ENCODE measurements at places on chromosomes 3 and 15.

- no peak for DNase-seq
These were observed 17.3 kb downstream of the IGSF10 start for GRCh38 chr3:151443583-151443982.

GRCh38 chr3:132164469-132165092 is 129.8 kb upstream of the CPNE4 start:
- DNase-seq = no peak

GRCh38 chr3:126986001-126986400 is 3.1 kb downstream of the PLXNA1 start:
- DNase-seq = no peak

GRCh38 chr15:59616379-59616778 is 4.8 kb downstream of the GCNT3 start:
- DNase-seq = no peak

DNA sequence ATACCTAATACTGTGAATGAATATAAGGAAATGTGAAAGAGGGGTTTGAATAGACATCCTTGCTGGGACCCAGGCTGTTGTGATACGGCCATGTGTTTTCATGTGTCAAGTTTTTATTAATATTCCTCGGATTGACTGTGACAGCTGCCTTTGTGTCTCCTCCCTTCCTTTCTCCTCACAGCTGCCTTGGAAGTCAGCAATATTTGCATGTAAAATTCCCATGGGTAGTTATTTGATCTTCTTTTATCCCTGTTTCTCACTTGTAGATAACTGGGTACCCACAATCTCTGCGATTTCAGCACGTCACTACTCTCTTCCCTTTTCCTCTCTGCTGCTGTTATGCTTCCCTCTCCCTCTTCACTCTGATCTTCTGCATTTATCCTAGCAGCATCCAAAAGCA is 9.4 kb downstream of the GPR156 start:
- no peak for DNase-seq

DNA sequence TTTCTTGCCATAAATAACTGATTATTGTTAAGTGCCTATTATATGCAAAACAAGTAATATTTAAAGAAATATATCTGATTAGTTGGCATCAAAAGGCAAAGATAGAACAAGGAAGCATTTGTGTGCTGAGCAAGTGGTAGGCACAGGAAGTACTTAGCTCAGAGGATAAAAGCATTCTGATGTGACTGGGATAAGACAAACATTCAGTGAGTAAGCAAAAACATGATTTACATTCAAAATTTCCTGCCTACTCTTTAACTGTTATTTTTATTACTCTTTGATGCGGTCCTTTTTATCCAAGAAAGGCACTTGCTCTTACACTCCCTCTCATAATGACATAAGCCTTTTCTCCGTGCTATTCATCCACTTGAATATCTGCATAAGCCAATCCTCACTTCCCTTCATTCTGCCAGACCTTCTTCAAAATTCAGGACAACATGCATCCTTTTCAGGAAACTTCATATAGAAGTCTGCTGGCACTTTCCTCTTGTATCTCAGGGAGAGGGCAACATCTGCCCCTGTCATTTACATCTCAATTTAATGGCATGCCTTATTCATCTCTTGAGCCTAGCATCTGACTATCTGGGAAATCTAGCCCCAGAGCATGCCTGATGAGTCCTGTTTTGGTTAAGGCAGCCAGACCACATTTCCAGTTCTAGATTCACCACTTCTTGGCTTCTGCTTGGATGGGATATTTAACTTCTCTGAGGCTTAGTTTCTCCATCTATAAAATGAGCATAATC is 478.2 kb upstream of the ROBO2 start:
- DNase-seq = no peak

DNA sequence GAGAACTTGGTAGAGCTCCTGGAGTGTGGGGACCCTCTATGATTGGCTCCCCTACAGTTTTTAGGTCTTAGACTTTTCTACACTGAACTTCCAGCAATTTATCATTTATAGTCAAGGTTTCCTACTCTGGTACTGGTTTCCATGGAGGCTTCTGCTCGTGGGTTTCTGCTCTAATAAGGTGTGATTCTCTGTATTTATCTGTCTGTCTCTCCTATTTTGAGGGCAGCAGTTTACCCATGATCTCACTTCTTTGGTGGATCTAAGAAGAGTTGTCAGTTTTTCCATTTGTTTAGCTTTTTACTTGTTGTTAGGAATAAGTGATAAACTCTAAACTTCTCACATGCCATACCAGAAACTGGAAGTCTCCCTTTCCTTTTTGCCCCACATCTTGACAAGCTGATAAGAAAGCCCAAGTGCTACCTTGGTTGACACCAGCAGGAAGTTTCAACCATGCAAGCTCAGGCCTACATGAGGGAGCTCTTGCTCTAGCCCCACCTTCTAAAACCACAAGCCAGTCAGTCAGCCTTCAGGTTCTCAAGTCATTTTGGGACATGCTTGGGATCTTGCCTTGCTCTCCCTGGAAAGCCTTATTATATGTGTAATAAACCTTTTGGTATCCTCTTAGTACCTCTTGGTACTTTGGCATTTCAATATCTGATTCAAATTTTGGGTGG is 10.0 kb downstream of the TIMMDC1 start:
- DNase-seq = no peak

- DNase-seq = no peak
These were observed 21.7 kb upstream of the ARID3B start for GRCh38 chr15:74519311-74519710.

GRCh38 chr3:137264071-137264820 is 306.5 kb downstream of the IL20RB start:
- no peak for DNase-seq

DNA sequence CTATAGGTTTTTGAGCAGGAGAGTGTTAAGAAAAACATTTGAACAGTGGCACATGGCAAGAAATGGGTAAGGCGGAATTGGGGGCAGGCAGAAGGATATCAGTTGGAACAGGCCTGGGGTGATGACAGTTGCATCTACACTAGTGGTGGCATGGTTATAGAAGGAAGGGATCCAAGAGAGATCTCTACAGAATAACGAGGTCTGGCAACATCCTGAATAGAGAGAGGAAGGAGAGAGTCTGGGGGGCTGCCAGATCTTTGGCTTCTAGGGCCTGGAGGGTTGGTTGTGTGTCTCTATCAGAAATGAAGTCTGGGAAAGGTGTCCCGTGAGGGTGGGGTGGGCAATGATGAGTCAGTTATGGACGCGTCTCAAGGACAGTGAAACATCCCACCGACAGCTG is 26.3 kb downstream of the FSTL1 start:
- no peak for DNase-seq

DNA sequence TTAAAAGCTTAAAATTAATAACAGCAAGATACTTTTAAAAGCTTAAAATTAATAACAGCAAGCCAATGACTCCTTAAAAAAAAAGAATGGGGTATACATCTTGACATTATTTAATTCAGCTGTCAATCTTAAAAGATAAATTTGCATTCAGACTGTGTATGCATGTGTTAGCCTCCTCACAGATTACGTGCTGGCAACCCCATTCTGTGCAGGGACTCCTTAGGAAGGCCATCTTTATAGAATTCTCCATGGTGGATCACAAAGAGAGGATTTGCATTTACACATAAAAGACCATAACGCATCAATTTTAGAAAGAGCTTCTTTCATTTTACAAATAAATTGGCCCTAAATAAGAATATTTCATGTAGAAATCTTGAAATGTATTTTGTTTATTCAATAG is 87.2 kb downstream of the B3GALNT1 start:
- no peak for DNase-seq

- DNase-seq = no peak
These were observed 15.0 kb downstream of the TAGLN3 start for GRCh38 chr3:112013784-112014143.

DNA sequence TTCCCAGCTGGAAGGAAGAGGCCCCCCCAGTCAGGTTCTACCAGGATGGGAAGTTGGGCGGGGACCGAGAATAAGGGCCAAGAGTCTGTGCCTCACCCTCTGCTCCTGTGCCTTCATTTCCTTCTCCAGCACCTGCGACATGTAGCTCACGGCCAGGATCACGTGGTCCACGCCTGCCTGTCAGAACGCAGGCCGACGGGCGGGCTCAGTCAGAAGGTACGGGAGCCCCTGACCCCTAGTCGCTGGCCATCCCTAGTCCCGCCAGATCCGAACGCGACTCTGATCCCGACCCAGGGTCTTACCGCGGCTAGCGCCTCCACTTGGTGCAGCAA is 489 bp downstream of the GMPPB start:
- no peak for DNase-seq
